ENCODE measurements at places on chromosomes 12 and 14. TPM values are rescaled to one million over a fixed set of nuclear protein-coding genes. Genes with fewer than 3 reads are reported as not detected.

DNA sequence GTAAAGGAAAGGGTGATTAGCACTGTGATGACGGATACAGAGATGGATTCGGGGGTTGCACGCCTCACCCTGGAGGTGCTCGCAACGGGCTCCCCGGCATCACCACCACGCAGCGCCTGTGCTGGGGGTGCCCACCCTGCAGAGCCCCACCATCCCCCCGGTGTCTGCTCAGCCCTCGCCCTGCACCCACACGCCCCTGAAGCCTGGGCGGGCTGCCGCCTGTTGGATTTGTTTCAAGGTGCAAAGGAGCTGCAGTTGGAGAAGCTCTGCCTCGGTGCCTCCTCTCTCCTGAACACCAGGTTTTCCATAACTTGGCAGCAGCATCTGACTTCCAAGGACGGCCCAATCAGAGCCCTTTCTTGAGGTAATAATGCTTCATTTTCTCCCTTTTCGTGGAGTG lies 106.1 kb upstream of the TMEM132D start:
- no peak overlapping the region for H3K27ac ChIP-seq
- DNase-seq = no peak
- no peaks in the 10 kb centered on the region for H3K27me3 ChIP-seq
- H3K4me3 ChIP-seq = no peak overlapping the region

DNA sequence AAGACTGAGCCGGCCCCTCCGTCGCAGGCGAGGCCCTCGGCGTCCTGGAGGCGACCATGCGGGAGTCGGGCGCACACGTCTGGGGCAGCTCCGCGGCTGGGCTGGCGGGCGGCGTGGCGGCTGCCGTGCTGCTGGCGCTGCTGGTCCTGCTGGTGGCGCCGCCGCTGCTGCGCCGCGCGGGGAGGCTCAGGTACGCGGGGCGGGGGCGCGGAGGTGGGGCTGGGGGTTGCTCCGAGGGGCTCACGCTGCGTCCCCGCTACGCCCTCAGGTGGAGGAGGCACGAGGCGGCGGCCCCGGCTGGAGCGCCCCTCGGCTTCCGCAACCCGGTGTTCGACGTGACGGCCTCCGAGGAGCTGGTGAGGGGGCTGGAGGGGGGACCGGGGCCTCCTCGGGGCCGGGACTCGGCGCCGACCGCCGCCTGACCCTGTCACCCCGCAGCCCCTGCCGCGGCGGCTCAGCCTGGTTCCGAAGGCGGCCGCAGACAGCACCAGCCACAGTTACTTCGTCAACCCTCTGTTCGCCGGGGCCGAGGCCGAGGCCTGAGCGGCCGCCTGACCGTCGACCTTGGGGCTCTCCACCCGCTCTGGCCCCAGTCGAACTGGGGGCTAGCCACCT lies 7.8 kb downstream of the AMN start:
- DNase-seq = no peak
- peak overlapping the region; percentile 53 for H3K4me3 ChIP-seq
- H3K27me3 ChIP-seq = peaks cover 37% of the 10 kb centered on the region
- H3K36me3 ChIP-seq = no peaks in the 10 kb centered on the region
- peaks cover 14% of the 10 kb centered on the region for H3K4me1 ChIP-seq
- H3K27ac ChIP-seq = no peak overlapping the region

DNA sequence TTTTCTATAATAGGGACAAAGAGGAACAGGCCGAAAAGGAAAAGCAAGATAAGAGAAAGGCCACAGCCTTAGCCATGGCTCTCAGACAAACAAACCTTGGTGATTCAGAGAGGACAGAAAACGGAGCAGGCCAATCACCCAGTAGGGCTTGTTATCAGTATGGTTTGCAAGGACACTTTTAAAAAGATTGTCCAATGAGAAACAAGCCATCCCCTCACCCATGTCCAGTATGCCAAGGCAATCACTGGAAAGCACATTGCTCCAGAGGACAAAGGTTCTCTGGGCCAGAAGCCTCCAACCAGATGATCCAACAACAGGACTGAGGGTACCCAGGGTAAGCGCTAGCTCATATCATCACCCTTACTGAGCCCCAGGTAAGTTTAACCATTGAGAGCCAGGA lies 243.8 kb upstream of the BTG1 start:
- no peaks in the 10 kb centered on the region for H3K27me3 ChIP-seq
- no peak overlapping the region for H3K27ac ChIP-seq
- DNase-seq = no peak

DNA sequence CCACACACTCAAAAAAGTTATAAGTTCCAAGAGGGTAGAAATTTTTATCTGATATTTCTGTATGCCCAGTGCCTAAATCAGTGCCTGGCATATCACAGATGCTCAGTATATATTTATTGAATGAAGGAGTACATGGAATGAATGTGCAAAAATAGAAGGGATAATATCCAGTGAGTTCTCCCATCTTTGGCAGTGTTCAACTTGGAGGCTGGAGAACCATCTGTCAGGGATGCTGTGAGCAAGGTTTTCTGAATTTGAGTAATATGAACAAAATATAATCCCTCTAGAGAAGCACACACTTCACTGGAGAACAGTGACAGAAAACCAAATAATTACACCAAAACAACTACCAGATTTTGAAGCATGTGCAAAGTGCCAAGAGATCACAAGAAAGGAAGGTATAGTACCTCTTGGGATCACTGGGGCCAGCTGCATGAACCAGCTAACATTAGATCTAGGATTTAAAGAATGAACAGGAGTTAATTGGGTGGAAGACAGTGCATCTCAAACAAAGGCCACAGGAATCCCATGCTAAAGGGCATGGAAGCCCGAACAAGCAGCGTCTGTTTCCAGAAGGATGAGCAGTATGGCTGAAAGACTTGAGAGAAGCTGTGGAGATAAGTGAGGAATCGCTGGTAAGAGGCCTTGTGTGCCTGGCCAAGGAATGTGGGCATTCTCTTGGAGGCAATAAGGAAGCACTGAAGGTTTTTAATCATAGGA lies 11.5 kb downstream of the SLC8A3 start:
- no peak for DNase-seq
- H3K27ac ChIP-seq = no peak overlapping the region
- H3K4me1 ChIP-seq = peaks cover 36% of the 10 kb centered on the region
- no peak overlapping the region for H3K4me3 ChIP-seq

C12orf54 gene
- not detected for total RNA-seq

All from gastrocnemius medialis (tissue), 4 donors.